A549 treated with Mapracorat at 1 μM for 4 hours (cell line): ENCODE measurements at places on chromosomes 3 and 15. TPM values are rescaled to one million over a fixed set of nuclear protein-coding genes. Genes with fewer than 3 reads are reported as not detected.

SLC24A5 gene
- not detected in 5 replicates for total RNA-seq

PLCB2 gene
- 0.51 to 1.1 TPM (median 0.77 TPM) in 5 replicates for total RNA-seq

SI gene
- total RNA-seq, result not detected in 5 replicates

NEIL1 gene
- total RNA-seq, result 2.0 to 2.9 TPM (median 2.6 TPM) in 5 replicates

FRMD4B gene
- 0.42 to 1.4 TPM (median 1.2 TPM) in 5 replicates for total RNA-seq

SPINK8 gene
- not detected in 5 replicates for total RNA-seq

C2CD4A gene
- total RNA-seq, result 0.06 to 0.27 TPM (median 0.16 TPM) in 5 replicates

CPLX3 gene
- 0.08 to 0.09 TPM in 2 of 5 replicates, not detected in the others for total RNA-seq

LDHAL6B gene
- total RNA-seq, result not detected in 5 replicates

IGF2BP2 gene
- 12.0 to 12.8 TPM (median 12.5 TPM) in 5 replicates for total RNA-seq
